Testis (tissue), 5 donors: ENCODE measurements at places on chromosomes 11 and 22. TPM values are rescaled to one million over a fixed set of nuclear protein-coding genes. Genes with fewer than 3 reads are reported as not detected.

The MRGPRE gene
- polyA plus RNA-seq = 0.30 TPM

The TRIM21 gene
- polyA plus RNA-seq = 11.0 TPM

The EMID1 gene
- 6.2 TPM for polyA plus RNA-seq

The FAM180B gene
- 1.1 TPM for polyA plus RNA-seq

The RABL2B gene
- 51.6 TPM for polyA plus RNA-seq
